ENCODE measurements at places on chromosomes 13 and 19.
A peak's percentile ranks its signal among the peaks of the same experiment; 100 is the strongest.

GRCh38 chr13:99516153-99516929 is 15.1 kb downstream of the TM9SF2 start:
- DNase-seq = no peak

GRCh38 chr19:17688853-17689595 is 870 bp upstream of the UNC13A start:
- DNase-seq = no peak

DNA sequence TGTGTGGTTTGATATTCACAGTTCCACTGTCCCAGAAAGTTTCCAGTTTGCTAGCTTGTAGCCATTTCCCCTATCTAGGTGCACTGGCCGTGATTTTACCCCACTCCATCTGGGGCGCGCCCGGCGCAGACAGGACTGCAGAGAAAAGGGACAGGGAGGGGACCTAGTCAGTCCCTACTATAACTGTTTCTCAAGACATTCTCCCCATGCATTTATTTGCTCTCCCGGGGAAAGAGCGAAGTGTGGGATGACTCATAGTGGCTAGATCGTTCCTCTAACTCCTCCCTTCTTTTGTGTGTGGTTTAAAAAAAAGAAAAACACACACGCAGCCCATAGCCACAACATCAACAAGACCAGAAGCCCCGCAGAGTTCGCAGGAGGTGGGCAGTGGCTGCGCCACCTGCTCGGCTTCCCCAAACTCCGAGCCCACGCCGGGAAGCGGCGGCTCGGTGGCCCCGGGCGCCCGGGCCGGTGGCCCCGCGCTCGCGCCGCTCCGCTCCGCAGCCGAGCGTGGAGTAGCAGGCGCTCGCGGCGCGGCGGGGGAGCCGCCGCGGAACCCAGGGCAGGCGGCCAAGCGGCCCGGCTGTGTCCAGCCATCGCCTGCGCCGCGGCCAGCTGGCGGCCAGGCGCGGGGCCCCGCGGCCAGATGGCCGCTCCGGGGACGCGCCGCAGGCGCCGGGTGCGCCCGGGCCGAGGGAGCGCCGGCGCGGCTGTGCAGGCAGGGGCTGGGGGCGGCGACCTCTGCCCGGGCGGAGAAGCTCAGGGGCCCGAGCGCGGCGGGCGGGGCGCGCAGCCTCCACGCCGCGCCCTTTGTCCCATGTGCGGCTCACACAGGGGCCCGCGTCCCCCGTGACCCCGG is 653 bp downstream of the TMTC4 start:
- DNase-seq = peak; percentile 87

DNA sequence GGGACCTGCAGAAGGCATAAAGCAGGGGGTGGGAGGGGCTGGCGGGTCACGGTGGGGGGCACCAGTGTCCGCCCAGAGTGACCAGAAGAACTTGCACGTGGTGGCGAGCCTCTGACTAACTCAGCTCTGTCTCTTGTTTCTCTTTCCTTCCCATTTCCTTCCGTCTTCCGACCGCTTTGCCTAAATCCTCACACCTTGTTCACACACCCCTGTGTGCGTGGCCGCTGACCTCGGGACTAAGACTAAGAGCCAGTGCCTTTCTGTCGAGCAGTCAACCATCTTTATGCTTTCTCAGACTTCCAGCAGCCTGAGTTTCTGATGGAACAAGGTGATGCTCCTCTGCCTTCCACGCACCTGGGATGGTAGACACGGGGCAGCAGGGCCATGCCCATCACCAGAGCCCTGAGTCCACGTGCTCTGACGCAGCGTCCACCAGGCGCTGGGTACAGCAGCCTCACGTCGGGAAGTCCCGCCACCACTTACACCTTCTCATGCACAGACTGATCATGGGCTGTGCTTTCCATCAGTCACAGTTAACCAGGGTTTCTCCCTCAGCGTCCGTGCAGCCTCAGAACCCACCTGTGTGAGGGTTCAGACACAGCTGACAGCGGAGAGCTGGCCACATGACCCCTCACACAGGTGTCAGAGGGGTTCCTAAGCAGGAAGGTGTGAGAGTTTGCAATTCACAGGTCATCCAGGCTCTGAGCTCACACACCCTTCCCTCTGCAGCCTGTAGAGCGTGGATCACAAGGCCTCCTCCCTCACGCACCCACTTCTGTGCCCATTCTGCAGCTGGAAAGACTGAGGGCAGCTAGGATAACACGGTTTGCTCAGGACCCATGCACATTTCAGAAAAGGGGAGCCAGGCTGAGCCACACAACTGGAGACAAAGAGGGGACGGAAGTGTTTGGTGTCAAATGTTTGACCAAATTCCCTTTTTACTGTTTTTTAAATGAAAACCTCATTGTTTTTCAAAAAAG is 90.7 kb upstream of the MCF2L start:
- no peak for DNase-seq

- no peak for DNase-seq
Measured at GRCh38 chr13:41597348-41598041, 140.1 kb downstream of the RGCC start.

DNA sequence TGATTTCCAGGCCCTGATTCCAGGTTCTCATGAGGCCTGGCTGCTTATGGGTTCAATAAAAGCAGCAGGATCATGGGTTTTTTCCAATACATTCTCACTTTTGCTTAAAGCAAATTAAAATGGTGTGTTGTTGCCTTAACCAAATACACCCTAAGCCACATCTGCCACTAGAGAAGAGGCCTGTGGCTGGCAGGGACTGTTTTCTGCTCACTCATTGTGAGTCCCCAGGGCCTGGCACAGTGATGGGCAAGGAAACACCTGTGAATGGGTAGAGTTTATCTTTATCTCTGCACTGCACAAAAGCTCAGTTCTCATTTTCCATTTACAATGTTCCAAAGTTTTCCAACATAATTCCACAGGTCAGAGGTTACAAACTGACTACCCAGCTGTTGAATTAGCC is 726.0 kb downstream of the UQCRFS1 start:
- no peak for DNase-seq

GRCh38 chr19:40617961-40618360 is 16.8 kb downstream of the LTBP4 start:
- DNase-seq = no peak

GRCh38 chr19:34171539-34171876 is 796 bp upstream of the LSM14A start:
- no peak for DNase-seq

- peak; percentile 69 for DNase-seq
Measured at GRCh38 chr13:66855131-66855530, 375.0 kb downstream of the PCDH9 start.

DNA sequence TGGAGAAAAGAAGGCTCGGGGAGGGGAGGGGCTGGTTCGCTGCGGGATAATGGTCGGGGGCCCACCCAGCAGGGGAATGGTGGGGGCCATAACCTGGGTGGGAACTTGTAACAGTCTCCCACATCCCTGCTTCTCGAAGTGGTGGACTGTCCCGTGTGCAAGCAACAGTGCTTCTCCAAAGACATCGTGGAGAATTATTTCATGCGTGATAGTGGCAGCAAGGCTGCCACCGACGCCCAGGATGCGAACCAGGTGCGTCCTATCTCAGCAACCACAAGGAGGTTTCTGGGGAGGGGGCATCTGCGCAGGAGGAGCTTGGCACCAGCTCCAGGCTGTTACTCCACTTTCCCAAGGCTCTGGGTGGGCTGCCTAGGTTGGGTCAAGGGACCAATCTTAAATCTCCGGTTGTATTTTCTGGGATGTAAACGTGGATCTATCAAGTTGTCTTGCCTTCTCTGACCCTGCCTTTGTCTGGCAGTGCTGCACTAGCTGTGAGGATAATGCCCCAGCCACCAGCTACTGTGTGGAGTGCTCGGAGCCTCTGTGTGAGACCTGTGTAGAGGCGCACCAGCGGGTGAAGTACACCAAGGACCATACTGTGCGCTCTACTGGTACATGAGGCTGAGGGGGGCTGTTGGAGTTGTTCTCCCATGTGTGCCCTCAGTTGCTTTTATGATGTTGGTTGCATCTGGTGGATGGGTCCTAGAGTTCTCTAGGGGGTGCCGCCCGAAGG is 1.6 kb downstream of the TRIM28 start:
- DNase-seq = no peak

- DNase-seq = no peak
Measured at GRCh38 chr19:43966079-43966694, 15.2 kb downstream of the ZNF221 start.

- DNase-seq = no peak
Measured at GRCh38 chr13:77062097-77062496, 35.1 kb upstream of the FBXL3 start.

DNA sequence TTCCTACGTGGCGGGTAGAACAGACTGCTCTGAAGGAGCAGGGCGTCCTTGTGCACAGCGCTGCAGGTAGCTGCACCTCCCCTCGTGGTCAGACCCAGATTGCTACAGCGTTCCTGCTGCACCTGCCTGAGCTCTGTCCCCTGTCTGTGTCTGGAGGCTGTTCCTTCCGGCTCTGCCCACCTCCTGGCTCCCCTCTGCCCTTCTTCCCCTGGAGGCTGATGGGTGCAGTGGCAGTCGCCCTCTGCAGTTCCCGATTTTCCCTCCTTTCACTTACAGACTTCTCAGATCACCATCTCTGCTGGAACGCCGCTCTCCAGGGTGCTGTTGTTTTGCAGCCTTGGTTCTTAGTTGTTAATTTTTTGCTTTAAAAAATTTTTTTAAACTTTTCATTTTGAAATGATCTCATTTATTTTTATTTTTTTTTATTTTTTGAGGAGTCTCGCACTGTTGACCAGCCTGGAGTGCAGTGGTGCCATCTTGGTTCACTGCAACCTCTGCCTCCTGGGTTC is 53.6 kb downstream of the SMARCA4 start:
- DNase-seq = no peak

DNA sequence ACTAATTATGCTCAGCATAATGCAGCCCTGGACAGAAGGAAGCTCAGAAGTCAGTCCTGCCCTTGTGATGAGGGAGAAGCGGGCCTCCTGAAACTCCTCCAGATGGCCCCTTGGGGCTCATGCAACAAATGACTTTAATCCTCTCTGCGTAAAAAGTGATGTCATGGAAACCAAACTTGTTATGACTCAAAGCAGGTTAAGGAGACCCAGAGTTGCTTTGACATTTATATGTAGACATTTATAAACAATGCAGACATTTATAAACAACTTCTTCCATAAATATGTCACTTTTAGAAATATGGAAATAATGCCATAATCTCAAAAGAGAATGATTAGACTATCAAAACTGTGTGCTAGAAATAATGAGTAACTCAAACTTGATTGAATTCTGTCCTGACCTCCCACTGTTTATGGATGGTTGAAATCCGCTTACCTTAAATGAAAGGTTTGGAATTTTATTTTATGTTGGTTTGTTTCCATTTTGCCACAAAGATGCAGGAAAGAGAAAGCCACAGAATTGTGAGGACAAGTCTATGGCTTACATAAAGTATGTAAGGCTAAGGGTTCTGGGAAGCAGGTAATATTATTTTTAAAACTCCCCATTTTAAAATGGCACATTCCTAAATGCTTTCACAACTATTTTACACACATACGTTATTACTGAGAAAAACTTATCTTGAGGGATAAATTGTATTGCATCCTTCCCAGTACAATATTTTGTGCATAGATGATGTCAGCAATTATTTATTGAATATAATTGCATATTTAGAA is 73.7 kb downstream of the CYSLTR2 start:
- DNase-seq = peak; percentile 58

DNA sequence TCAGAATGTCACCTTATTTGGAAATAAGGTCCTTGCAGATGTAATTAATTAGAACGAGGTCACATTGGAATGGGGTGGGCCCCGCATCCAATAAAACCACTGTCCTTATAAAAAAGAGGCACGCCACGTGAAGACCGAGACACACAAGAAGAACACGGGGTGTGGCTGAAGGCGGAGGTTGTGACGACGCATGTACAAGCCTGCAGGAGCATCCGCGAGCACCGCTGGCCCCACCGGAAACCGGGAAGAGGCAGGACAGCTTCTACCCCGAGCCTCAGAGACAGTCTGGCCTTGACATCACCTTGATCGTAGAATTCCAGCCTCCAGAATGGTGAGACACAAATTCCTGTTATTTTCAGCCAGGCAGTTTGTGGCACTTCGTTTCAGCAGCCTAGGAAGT is 177.9 kb downstream of the COL4A1 start:
- no peak for DNase-seq

DNA sequence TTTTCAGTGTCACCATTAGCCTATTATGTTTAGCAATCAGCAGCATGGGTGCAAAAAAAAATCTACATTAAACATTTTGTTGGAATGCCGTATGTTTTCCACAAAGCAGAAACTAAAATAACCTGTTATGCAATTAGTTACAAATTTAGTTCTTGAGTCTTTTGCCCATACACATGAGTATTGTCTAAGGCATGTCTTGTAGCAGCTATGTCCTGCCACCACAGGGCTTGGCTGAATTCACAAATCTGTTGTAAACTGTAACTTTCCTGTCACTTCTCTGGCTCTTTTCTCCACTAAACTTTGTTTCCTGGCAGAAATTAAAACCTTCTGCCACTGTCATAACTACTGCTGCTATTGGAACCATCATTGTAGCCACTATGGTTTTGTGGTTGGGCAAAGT is 277.9 kb upstream of the SPRY2 start:
- DNase-seq = no peak

DNA sequence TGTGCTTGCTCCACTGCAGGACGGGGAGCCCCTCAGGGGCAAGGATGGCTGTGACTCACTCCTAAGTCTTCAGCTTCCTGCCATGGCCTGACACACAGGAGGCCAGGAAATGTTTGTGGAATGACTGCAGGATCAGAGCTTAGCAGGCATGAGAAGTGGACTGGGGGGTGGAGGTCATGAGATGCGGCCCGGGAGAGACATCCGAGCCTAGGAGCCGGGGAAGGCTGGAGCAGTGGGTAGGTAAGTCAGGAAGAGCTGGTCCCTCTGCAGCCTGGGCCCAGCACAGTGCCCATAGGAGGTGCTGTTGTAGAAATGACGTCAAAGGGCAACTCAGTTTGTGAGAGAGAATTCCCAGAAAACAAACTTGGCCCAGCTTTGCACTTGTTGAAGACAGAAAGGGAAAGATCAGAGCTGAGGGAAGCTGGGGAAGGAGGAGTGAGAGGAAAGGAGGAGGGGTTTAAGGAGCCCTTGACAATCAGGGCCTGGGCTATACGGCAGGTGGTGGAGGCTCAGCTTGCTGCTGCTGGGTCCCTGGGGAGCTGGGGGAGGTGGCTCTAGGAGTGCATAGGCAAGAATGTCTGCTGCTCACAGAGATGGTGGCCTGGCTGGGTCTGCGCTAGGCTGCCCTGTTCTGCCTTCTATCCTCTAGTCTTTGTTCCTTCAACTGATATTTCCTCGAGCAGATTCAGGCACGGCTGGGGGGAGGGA is 18.5 kb downstream of the POU2F2 start:
- DNase-seq = peak; percentile 69

DNA sequence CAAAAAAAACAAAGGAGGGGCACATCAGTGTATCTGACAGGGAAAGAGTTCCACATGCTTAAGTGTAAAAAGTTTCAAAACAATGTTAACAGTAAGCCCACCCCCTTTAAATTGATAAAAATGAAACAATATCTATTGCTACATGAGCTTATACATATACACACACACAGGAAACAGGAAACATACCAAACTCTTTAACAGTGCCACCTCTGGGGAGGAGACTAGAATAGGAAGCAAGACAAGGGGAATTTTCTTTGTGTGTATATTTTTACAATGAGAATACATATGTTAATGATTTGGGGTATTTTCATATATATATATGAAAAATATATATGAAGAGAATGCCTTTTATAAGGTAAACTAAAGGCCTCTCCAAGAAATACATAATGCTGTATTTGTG is 44.7 kb downstream of the TPT1 start:
- DNase-seq = no peak
